H9 (cell line): ENCODE measurements at places on chromosomes 2 and 18. TPM values are rescaled to one million over a fixed set of nuclear protein-coding genes. Genes with fewer than 3 reads are reported as not detected.

Gene SLC4A3
- 10.7 and 11.1 TPM in 2 replicates for total RNA-seq

Gene UGT1A3
- not detected in 2 replicates for total RNA-seq

DNA sequence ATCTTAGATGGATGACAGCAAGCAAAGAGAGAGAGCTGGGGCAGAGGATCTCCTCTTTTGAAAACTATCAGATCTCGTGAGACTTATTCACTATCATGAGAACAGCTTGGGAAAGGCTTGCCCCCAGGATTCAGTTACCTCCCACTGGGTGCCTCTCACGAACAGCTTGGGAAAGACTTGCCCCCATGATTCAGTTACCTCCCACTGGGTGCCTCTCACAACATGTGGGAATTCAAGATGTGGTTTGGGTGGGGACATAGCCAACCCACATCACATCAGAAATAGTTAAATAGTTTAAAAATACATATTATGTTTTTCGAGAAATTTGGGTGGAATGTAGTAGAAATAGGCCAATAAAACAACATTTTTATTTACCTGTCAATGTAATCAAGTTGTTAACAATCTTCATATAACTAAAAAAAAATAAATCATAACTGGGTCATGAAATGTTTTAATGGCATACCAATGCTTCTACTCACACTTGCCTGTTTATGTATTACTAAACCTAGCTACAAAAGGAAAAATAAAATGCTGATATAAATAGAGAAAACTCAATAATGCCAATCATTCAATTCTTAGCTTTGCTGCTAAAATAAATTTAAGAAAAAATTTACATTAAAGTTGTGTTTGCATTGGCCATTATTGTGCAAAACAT, 608.9 kb downstream of the SUCLG1 start:
- DNase-seq: no peak

DNA sequence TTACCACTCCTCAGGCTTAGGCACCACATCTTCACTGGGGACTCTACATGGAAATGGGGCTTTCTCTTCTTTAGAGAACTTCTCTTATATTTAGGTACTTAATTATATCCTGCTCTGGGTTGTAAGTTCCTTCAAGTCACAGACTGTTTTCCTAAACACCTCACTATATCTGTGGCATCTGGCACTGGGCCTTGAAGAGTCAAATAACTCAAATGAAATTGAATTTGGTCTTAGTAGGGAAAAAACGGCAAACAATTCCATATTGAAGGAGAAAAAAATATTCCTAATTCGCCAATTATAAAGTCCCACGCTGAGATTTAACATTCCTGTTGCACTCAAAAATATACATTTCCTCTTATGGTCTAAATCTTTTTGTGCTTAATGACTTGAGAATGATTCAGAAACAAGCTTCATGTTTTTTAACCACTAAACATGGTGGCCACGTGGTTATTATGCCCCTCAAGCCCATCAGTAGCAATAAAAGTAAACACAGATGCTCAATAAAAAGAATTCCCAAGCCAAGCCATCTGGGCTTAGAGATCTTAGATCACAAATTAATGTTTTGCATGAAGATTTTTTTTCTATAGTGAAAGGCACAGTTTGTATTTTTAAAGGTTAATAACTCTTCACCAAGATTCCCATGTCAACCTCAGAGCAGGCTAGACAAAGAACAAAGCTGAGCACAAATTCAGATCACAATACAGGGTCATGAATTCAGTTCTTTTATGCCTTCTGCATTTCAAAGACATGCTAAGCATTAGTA, 105.5 kb upstream of the SYT4 start:
- no peak for DNase-seq

DNA sequence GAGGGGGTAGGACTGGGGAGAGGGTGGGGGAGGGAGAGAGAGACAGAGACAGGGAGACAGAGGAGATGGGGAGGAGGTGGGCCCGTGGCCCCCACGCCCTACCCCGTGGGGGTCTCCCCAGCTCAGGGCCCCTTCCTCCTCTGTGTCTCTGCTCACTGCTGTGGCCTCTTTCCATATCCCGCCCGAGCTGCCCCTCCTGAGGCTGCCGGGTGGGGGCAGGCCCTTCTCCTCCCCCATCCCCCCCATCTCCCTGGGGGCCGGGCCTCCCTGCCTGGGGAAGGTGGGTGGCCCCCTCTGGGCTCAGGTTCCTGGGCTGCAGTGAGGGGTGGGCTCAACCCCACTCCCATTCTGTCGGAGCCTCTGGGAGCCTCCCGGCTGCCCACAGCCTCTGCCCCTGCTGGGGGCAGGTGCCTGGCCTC, 332 bp upstream of the PDCD1 start:
- DNase-seq: no peak

DNA sequence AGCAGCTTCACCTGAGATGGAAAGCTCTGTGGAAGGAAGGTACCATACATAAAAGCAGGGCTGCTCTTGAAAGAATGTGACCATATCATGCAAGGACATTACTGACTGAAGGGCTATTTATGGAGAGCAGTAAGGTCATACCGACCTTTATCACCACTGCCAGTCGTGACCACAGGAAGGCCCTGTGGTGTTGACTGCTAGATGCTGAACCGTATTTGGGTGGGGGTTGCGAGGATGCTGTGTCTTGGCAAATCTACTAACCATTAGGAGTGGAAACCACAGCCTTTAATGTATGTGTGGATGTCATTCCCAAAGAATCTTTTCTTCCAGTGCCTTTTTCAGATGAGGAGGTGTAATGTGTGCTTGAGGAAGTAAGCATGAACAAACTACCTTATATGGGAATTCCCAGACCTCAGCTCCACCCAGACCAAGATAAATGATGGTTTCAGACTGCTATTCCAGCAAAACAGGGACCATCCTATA, 60.8 kb downstream of the LIMS1 start:
- no peak for DNase-seq

DNA sequence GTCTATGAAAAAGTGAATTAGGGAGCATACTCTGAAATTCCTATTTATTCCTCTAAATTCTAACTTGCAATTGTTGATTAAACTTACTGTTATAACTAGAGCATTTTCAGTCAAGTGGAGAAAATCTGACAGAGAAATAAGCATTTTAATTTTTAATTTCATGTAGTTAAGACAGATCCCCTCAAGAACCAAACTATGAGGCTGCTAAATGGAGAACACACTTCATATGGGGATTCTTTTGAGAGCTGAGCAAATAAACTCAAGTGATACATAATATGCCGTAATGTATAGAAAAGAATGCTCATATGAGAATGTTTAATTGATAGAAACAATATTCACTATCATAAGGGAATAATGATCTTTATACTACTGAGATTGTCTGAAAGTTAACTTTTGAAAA, 340.8 kb downstream of the ERBB4 start:
- no peak for DNase-seq

DNA sequence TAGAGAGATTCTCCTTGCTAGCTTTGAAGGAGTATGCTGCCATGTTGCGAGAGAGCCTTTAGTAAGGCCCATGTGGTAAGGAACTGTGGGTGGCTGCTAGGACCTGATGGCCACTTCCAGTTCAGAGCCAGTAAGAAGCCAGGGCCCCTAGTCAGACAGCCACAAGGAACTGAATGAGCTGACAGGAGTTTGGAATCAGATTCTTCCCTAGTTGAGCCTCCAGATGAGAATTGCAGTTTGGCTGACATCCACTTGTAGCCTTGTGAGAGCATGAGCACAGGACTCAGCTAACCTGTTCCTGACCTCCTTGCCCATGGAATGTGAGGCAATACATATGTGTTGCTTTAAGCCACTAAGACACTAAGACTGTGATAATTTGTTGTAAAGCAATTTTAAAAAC, 1.2 kb upstream of the WDR7 start:
- no peak for DNase-seq

DNA sequence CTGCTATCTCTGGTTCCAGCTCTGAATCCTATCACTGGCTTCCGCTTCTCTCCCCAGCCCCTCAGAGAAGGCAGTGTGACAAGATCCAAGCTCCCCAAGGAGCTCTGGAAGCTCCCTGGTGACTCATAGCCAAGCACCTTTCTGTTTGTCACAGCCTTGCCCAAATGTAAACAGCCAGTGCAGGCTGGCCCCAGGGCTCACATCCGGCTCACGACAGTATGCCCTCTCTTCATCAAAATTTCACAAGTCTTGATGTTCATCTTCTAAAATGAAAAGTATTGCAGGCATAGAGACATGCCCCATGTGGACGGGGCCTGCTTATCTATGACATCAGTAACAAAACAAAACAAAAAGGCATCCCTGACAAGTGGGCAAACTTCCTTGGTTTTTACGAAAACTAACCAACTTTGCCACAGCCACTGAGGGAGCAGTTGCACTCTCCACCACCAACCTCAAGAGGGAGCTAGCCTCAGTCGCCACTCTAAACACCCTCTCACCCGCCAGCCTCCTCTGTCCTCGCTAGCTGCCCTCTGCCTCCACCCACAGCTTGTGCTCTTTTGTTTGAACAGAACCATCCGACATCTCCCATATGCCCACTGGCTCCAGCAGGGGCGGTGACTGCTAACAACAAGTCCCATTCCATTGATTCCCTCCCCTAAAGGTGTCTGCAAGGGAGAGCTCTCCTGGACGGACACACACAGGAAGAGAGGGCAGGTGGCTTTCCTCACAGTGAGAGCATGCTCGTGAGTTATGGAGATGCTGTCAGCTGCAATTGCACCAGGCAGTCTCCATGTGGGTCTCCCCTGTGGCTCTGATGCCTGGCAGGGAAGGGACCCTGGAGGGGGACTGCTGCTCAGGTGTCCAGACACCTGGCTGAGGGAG, 71.0 kb upstream of the DAPL1 start:
- peak; percentile 82 for DNase-seq

Gene VAMP5
- 0.57 and 0.59 TPM in 2 replicates for total RNA-seq

Gene IL36G
- total RNA-seq: not detected in 2 replicates

Gene CELF4
- 1.1 and 1.5 TPM in 2 replicates for total RNA-seq

GRCh38 chr2:224927646-224928173, 114.6 kb downstream of the DOCK10 start:
- no peak for DNase-seq

DNA sequence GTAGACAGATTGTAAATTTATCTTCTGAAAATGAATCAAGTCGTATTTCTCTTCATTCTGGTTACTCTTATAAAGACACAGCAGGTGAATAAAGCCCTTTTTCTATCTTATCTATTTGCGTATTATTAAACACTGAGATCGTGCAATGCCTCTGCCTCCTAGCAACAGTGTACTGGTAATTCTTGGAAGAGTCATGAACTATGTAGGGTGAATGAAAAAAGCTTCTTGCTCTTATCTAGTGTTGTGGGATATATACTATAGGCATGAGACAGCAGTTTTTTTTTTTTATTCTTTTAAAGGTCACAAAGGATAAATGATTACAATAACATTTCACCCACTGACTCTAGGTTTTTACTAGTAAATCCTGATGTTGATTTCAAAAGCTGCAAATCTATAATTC, 324.2 kb downstream of the PDE11A start:
- no peak for DNase-seq

Gene NCOA1
- 14.0 and 14.8 TPM in 2 replicates for total RNA-seq

- DNase-seq: no peak
These were observed 101.0 kb upstream of the CERS6 start for GRCh38 chr2:168355121-168355520.
